ENCODE measurements at places on chromosomes 7 and 10.

- no peak for DNase-seq
Observed at GRCh38 chr7:102310414-102310815, 23.7 kb downstream of the SH2B2 start.

GRCh38 chr7:40765639-40766038 is 630.8 kb downstream of the SUGCT start:
- DNase-seq, result no peak

- no peak for DNase-seq
Observed at GRCh38 chr10:72158176-72158575, 57.6 kb upstream of the ANAPC16 start.

DNA sequence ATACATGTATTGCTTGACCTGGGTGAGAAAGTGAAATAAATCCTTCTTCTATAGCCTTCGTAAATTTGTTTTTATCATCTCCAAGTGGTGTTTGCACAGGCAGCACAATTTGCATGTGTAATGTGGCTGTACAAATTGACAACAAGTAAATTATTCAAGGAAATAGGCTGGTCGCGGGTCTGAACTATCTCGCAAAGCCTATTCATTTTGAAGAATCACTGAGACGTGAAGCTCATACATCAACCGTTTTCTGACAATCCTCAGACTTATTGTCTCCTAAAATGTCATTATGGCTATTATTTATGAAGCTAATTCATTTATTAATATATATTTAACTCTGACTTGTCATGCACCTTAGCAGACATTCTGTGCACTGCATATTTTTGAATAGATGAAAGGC is 16.2 kb upstream of the FAM204A start:
- no peak for DNase-seq

GRCh38 chr7:29396563-29396962 is 167.1 kb upstream of the PRR15 start:
- no peak for DNase-seq

GRCh38 chr10:114375047-114375446 is 29.3 kb downstream of the AFAP1L2 start:
- no peak for DNase-seq

DNA sequence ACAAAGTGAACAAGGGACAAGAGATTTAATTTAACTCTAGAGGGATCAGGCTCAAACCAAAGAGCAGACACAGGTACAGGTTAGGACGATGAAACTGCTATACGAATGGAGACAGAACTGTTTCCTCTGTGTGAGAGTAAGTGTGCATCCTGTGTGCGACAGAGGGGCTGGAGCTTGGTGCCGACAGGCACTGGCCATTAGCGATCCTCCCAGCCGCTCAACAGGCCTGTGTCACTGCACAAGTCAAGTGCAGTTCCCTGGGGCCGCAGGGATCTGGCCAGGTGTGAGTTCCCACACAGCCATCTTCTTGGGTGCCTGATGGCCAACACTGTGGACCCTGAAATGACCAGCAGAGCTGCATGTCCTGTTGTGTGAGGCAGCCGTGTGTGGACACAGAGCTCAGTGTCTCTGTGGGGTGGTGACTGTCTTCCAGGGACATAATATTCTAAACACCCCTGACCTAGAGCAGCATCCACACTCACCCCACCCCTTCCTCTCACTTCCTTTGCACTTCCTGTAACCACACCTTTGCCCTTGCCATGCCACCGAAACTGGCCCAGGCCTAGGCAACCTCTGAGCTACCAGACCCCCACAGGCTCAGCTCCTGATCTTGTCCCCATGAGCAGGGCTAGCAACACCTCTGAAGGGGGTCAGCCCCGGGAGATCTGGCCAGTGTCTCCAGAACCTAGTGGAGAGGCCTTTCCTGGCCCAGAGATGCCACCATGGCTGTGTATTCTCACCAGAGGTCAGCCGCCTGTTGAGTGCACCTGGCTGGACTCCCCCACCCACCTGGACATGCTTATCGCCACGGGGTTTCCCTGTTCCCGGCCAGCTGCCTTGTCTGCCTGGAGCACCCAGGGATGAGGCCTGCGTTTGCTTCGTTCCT is 11.7 kb upstream of the TBRG4 start:
- no peak for DNase-seq

GRCh38 chr10:95976362-95977229 is 66.8 kb upstream of the CCNJ start:
- no peak for DNase-seq

GRCh38 chr7:156928406-156928747 is 21.1 kb upstream of the NOM1 start:
- DNase-seq, result no peak

DNA sequence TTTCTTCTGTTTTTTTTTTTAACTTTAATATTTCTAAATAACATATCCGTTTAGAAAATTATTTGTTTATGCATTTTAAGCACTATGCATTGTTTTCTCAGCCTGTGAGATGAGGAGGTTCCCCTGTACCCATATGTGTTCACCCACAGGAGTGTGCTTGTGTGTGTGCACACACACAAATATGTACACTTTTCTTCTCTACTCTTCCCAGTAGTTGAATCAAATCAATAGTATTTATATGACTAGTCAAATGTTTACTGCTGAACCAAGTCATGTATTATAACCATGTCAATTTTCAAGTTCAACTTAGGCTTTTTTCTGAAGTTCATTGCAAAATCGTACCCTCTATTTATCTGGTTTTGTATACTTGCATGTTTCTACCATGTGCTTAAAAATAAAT is 37.3 kb downstream of the HDAC9 start:
- DNase-seq, result no peak

DNA sequence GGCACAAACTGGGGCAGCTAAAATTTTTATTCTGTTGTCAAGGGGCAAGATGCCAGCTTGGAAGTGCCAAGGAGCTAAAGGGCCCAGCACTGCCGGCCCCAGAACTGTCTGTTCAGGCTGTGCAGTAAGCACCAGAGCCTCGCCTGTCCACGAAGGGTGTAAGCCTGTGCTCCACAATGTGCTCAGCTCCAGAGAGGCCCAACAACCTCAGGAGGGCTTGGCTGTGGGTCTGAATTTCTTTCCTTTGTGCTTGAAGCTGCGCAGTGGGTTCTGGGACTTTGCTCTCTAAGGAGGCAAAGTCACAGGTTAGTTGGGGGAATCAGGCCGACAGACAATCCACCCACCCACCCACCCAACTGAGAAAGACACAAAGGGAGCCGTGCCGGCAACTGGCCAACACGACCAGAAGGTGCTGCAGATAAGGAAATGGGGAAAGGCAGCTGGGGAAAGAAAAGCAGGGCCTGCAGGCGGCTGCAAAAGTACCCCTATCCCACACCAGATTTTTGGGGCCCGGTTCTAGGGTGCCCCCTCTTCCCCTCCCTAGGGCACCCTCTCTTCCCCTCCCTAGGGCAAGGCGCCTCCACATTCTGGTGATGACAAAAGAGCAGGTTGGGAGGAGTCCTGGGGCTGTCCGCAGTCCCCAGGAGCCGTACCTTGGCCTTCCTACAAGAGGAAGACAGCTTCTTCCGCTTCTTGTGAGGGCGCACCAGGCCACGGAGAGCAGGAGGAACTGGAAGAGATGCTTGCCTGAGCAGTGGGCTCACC is 7.7 kb downstream of the DDX56 start:
- no peak for DNase-seq

GRCh38 chr7:590731-591551 is 71.3 kb upstream of the PDGFA start:
- DNase-seq, result no peak

- no peak for DNase-seq
Observed at GRCh38 chr7:104252409-104253134, 44.8 kb upstream of the ORC5 start.

- no peak for DNase-seq
Observed at GRCh38 chr7:155097338-155097737, 27.2 kb downstream of the HTR5A start.

DNA sequence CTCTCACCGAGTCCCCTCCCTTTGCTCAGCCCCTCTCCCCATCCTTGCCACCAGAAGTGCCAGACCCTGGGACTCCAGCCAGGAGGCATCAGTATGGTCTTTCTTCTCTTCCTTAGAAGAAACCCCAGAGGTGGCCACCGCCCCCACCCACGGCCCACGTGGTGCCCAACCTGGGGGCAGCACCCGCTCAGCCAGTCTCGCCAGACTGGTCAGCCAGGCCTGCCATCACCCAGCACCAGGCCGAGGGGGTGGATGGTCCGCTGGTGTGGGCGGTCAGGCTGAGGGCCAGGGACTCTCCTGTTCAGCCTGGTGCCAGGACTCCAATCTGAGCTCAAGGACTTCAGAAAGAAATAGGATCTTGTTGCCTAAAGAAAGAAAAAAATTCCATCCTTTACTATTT is 5.8 kb upstream of the CLDN4 start:
- DNase-seq, result no peak

DNA sequence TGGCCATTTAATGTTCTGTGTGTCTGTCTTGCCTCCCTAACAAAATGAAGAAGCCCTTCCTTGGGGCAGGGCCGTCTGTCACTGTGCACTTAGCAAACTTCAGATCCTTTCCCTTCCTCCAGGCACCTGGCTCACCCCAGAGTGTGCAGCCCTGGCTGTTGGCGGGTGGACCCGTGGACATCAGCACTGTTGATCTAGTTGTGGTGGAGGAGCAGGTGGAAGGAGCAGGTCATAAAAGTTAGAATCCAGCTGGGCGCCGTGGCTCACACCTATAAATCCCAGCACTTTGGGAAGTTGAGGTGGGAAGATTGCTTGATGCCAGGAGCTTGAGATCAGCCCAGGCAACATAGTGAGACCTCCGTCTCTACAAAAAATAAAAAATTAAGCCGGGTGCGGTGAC is 12.7 kb downstream of the RAB19 start:
- no peak for DNase-seq

DNA sequence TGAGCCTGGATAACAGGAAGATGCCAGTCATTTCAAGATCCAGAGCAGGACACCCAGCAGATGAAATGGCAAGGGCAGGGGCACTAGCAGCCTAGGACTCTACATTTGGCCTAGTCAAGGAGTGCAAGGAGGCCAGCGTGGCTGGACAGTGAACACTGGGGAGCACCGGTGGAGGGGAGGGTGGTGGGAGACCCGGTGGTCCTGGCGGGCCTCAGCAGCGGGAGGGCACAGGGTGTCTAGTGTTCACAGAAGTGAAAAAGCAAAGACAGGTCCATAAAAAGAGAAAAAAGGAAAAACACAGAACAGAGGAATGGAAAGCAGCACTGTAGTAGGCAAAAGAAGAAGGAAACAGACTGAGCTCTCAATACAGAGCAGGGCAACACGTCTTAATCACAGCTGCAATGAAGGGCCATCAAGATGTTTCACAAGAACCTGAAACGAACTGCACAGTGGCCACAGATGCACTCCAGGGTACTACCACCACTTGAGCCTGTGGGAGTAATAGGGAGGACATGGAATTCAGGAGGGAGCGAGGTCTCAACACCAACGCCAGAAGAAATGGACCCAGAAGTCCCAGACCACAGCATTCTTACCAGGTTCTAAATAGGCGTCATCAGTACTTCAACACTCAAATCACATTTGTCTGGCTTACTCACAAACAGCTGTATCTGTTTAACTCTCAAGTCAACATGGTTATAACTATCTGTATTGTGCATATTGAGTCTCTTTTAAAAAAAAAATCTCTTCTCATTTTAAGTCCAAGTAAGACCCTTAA is 573.7 kb downstream of the PARD3 start:
- DNase-seq, result no peak

GRCh38 chr7:77393954-77394353 is 22.2 kb downstream of the GSAP start:
- no peak for DNase-seq

DNA sequence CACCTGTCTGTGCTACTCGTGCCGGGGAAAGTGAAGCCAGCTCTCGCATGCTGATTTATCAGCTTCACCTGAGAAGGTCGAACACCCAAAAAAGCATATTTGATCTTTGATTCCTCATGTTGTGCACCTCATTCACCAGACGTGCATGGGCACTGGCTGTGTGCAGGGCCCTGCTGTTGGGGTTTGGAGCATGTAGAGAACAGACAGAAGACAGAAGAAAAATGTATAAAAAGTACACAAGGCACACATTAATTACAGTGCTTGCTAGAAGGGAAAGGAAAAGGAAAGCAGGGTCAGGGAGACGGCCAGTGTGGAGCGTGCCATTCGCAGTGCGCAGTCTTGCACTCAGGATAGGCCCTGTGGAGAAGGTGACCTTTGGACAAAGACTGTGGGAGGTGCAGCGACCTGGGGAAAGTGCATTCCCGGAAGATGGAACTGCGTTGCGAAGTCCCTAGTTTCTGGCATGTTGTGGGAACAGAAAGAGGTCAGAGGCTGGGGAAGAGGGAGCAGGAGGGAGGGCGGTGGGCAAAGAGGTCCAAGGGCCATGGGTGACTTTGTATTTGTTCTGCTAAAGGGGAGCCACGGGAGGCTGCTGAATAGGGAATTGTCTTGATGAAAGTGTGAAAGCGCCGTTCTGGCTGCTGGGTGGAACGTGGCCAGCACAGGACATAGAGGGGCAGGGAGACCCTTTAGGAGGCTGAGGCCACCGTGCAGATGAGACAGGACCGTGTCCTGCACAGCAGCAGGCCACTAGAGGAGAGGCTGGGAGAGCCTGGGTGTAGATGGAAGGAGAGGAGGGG is 232.8 kb downstream of the GLRX3 start:
- DNase-seq, result no peak

DNA sequence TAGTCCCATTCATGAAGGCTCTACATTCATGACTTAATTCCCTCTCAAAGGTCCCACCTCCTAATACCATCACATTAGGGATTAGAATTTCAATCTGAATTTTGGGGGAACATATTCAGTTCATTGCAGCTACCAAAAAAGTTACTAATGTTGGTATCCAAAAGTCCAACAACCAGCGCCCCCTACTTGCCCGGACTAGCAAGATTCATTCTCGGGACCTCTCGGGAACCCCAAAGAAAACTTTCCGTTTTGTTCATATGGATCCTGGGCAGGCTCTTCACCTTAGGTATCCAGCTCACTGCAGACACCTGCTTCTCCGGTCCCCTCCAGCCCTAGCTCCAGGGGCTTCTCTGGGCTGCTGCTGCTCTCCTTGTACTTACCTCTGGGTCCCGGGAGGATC is 8.9 kb upstream of the GRK5 start:
- DNase-seq, result no peak

- DNase-seq, result no peak
Observed at GRCh38 chr10:17533731-17534130, 79.3 kb upstream of the ST8SIA6 start.

- DNase-seq, result no peak
Observed at GRCh38 chr10:54139819-54140428, 661.1 kb downstream of the PCDH15 start.

- DNase-seq, result no peak
Observed at GRCh38 chr7:45978731-45979211, 57.7 kb upstream of the IGFBP3 start.

- no peak for DNase-seq
Observed at GRCh38 chr10:80491251-80492102, 37.4 kb downstream of the TSPAN14 start.

GRCh38 chr7:103660455-103661371 is 214.7 kb upstream of the SLC26A5 start:
- DNase-seq, result no peak

GRCh38 chr7:140639366-140640053 is 1.1 kb downstream of the DENND2A start:
- DNase-seq, result no peak
